ENCODE measurements at places on chromosomes 3 and 15.

DNA sequence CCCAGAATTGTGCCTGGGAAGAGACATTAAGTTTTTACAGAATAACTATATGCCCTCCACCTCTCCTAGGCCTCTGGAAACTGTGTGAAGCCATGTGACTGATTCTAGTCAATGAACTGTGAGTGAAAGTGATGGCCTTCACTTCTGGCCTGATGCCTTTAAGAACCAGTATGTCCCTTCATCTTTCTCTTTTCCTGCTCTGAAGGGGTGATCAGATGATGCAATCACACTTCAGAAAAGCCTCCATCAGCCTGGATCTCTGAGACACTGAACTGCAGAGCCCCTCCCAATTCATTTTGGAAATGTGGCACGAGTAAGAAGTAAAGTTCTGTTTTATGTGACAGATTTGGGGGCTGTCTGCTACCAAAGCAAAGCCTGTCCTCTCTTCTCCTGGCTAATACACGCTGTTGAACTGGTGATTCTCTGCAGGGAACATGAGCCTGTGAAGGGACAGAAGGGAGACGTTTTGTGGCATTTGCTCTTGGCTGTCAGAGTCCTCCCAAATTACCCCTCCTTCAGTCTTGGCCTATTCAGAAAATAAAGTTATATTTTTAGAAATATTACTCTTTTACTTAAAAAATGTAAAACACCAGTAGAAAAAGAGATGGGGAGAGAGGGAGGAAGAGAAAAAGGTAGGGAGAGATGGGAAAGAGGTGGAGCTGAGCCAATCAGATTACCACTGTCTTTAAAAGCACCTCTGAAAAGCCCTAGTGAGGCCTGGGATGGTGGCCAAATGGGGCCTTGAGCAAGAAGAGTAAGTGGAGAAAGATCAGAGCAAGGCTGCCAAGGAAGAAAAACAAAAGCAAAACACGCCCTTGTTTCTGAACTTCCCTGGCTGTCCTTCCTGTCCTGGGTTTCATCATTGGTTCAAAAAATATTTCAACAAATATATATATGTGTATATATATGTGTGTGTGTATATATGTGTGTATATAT, 40.9 kb upstream of the RYK start:
- DNase-seq, result no peak

DNA sequence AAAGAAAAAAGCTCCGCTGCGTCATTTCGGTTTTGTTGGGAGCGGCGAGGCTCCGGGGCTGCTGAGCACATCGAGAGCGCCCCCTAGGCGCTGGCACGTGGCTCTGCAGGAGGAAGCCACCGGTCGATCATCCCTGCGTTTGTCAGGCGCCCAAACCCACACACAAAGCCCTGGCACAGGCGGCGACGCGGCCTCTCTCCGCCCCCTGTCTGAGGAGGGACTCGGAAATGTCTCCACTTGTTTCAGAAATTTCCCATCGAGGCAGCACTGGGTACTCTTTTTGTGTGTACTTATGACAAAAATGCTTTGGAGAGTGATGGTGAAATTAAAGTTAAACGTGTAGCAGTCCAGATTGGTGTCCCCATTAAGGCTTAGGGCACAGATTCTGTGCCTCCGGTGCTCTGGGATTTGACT, 407.3 kb upstream of the ONECUT1 start:
- DNase-seq, result no peak

- no peak for DNase-seq
These were observed 27.6 kb downstream of the RUBCN start for GRCh38 chr3:197709135-197709534.

DNA sequence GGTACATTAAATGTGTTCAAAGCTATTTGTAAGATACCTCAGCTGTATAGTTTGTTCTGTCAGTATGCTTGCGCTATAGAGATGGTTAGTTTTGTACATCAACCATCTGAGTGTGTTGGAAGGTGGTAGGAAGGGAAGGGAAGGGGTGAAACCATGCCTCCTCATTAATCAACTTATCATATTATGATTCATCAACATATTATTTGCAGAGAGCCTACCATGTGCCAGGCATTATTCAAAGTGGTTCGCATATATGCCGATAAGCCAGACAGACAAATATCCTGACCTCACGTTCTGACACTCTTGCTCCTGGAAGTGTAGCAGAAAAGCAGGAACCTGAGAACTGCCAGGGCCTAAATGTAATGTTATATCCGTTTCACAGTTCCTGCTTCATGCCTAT, 248.1 kb upstream of the NR2E3 start:
- DNase-seq, result no peak

GRCh38 chr15:39181940-39182339, 398.9 kb upstream of the THBS1 start:
- DNase-seq, result no peak

GRCh38 chr15:23687143-23687470, at the start of gene NDN:
NDN (minus strand) TSS chr15:23687305; CDS start chr15:23687217, 88 bp downstream.
- DNase-seq, result no peak

DNA sequence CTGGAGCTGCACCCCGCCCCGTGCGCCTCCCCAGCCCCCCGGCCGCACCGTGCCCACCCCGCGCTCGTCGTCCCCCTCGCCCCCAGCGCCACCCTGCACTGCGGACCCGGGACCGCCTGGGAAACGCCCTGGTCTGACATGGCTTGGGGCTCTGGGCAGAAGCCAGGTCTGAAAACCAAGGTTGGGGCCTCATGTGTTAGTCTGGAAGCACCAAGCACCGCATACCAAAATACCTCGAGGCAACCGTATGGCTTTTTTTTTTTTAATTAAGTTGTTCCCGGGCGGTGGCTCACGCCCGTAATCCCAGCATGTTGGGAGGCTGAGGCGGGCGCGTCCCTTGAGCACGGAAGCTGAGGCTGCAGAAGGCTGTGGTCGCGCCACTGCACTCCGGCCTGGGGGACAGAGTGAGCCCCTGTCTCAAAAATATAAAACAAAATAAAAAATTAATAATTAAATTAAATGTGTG, 91.5 kb upstream of the CHD2 start:
- DNase-seq, result no peak

GRCh38 chr15:91737151-91737818, 116.2 kb upstream of the SLCO3A1 start:
- no peak for DNase-seq

GRCh38 chr3:196754091-196754981, 14.7 kb downstream of the PAK2 start:
- no peak for DNase-seq

DNA sequence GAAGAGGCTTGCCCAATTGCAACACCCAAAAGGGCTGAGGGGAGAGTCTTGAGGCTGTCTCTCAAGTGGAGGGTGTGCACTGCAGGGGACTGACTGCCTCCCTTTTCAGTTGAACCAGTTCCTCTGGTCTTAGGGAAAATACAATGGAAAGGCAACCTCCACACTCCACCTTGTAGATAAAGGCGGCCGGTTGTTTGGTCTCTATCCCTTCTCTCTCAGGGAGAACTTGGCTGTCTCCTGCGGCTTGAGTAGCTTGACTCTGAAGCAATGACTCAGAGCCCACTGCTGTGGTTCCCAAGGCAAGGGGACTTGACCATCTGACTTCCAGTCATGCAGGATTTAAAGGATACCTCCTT, 143.2 kb upstream of the UMPS start:
- DNase-seq, result no peak

- DNase-seq, result no peak
These were observed 128.2 kb upstream of the OSTN start for GRCh38 chr3:191070762-191071403.

DNA sequence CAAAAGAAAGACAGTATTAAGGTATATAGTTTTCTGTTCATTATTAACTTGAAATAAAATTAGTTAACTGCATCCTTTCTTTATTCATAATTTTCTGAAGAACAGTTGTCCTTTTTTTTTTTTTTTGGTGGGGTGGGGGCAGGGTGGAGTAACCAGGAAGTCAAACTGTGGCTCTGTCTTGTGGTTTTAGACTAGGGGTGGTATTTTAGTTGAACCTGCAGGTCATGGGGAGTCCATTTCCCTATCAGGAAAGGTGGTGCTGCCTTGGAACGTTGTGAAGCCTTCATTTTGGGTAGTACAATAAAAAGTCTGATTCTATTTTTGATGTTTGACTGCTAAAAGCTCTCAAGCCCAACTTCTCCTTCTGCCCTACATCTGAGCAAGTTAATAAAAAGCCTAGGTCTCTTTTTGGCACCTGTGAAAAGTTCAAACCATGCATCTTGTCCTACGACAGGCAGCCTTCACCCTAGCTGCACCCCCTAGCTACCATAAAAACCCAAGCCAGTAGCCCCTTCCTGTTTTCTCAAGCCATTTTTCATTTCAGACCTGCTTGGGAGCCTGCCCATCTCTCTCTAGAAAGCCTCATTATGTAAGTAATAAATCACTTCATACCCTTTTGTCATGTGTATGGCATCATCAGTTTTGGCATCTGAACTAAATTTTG, 31.2 kb upstream of the RIOX2 start:
- no peak for DNase-seq

GRCh38 chr3:31634476-31634875, 101.8 kb downstream of the STT3B start:
- DNase-seq, result no peak

DNA sequence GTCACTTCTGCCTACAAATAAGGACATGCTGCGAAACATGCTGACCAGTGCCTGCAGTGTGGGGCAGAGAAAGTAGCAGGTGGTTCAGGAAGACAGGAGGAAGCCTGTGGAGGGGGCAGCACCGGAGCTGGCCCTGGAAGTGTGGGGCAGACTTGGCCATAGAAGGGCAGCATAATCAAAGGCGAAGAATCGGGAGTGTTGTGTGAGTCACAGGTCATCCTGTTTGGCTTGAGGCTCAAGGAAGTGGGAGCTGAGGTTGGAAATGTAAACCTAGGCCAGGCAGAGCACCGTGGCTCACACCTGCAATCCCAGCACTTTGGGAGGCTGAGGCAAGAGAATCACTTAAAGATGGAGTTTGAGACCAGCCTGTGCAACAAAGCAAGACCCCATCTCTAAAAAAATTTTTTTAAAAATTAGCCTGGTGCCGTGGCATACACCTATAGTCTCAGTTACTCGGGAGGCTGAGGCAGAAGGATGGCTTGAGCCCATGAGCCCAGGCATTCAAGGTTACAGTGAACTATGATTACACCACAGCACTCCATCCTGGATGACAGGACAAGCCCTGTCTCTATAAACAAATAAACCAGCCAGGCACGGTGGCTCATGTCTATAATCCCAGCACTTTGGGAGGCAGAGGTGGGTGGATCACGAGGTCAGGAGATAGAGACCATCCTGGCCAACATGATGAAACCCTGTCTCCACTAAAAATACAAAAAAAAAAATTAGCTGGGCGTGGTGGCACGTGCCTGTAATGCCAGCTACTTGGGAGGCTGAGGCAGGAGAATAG, 54.0 kb downstream of the FAM43A start:
- DNase-seq, result no peak

- no peak for DNase-seq
These were observed 580.8 kb upstream of the ALCAM start for GRCh38 chr3:104785947-104786346.

DNA sequence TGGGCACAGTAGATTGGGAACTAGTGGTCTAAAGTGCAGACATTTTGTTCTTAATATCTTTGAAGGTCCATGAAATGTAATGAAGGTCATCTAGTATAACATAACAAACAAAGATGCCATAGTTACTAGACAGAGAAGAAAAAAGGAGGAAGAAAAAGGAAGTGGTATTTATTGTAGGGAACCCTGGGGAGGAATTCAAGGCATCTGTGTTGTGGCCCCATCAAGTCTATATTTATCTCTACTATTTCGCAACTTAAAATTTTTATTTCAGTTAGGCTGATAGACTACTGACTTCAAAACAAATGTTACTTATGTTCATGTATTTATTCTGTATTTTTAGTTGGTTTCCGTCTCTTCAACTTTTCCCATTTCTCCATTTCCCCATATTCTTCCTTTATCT, 48.9 kb upstream of the ZDHHC23 start:
- DNase-seq, result no peak

DNA sequence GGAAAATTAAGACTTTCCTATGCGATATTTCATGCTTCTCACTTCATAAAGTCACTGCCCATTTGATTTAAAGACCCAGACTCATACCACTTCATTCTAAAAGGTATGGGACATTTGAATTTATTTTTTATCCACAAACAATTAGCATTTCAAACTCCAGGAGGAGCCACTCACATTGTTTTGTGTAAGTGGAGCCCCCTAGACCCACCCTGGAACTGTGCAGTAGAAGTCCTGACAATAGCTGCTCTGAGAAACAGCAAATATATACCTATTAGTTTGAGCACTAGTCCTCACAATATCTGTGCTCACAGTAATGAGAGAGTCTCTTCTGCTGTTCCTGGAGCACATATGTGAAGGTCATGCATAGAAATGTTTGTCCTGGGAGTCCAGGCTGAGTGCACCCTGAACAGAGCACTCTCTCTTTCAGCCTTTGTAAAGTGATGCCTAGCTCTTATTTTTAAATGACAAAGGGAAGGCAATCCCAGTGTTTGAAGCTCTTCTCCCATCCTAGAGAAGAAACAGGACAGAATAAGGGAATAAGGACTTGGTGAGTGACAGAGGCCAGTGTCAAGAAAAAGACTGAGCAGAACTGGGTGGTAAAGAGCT, 127.5 kb upstream of the STRIT1 start:
- no peak for DNase-seq

DNA sequence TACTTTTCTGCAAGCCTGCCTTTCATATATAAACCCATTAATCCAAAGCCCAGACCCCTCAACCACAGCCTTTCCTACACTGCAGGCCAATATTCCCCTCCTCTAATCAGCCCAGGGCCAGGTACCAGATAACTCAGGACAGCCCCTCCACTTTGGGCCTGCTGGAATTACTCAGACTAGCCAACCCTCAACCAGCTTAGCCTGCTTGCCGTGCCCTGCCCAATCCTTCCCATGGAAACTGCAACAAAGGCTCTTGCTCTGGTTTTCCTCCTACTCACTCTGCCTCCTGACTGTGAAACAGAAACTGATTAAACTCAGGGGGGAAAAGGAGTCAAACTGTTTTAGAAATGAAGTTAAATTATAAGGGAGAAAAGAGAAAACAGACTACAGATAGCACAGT, 248.1 kb downstream of the KLF13 start:
- no peak for DNase-seq

DNA sequence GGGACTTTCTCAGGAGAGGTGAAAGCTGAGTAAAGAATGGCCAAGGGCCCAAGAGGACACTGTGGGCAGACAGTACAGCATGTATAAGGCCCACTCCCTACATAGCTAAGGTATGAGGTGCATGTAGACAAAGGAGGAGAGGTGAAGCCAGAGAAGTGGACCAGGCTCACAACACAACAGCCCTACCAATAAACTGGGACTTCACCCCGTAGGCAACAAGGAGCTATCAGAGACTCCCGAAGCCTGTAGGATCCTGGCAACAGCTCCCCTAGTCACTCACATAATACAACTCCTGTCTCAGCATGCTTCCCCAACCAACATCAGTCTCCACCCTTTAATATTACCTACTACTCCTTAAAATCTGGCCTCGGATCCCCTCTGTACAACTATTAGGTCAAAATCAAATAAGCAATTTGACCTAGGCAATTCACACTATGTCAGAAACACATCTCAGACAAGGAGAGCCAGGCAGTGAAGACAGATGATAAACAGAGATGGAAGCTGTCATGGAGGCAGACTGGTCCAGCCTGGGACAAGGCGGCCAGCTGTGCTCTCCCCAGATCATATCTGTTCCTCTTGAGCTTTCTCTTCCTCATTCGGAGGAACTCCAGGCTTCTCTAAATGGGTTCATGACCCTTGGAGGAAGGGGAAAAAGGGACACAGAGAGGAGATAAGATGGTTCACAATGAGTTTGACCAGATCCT, 1.4 kb downstream of the XXYLT1 start:
- DNase-seq, result no peak

- DNase-seq, result no peak
These were observed 282.3 kb downstream of the OCA2 start for GRCh38 chr15:27816790-27817189.
